ENCODE measurements at places on chromosomes 16 and 17.

- DNase-seq = no peak
Measured at GRCh38 chr16:55264949-55265348, 59.1 kb upstream of the IRX6 start.

GRCh38 chr16:30351001-30351441, 4.1 kb downstream of the CD2BP2 start:
- DNase-seq = no peak

DNA sequence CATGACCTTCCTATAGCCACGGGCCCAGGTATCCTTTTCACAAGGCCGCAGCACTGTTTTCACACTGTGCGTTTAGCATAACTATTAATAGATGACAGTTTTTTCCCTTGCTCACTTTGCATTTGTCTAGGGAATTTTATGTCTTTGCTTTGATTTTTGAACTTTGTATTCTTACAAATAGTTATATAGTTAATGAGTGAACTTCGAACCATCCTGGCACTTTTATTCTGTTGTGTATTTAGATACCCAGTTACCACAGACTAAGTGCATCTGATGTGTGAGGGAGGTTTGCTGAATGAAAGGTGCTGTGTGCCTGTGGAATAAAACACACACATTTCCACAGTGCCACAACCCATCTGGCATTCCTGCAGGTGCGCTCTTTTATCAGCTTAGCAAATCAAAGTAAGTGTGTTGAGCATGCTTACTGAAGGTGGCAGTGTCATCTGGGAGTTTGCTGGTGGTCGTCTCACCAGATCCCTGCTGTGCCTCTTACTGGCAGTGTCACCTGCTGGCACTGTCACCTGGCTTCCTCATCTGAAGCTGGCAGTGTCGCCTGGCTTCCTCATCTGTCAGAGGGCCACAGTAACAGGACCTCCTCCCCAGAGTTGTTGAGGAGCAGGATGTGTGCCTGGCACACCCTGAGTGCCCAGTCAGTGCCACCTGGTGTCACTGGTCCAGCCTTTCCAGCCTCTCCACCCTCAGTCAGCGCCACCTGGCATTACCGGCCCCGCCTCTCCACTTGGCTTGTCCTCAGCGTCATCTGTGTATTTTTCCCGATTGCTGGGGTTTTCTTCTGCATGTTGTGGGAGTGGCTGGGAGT, 37.6 kb downstream of the USP10 start:
- no peak for DNase-seq

DNA sequence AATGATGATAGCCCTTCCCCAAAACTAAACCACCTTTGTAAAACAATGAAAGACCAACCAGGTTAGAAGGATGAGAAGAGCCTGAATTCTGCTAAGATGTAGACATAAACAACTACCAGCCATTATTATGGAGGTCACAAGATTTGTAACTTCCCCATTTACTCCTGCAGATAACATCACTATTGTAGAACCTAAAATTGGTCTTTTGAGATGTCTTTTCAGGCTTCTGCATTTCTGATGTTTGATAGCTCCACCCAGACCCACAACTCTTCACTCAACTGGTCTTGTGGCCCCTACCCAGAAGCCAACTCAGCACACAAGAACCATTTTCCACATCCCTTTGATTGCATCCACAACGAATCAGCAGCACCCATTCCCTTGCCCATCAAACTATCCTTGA, 100.8 kb downstream of the TMEM132E start:
- no peak for DNase-seq

- DNase-seq = no peak
Measured at GRCh38 chr17:61294286-61294685, 105.4 kb upstream of the TBX2 start.

- no peak for DNase-seq
Measured at GRCh38 chr17:40830085-40830776, 7.8 kb upstream of the KRT10 start.

DNA sequence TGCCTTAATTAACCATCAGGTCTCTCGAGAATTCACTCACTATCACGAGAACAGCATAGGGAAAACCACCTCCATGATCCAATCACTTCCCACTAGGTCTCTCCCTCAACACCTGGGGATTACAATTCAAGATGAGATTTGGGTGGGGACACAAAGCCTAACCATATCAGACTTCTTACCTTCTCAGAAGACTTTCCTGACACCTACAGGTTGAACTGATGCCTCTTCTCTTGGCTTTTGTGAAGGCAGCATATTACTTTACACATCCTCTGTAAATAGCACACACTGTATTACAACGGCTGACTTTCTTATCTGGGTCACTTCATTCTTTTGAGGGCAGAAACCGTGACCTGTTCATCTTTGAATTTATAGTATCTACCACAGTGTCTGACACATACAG, 23.6 kb downstream of the BMERB1 start:
- no peak for DNase-seq

DNA sequence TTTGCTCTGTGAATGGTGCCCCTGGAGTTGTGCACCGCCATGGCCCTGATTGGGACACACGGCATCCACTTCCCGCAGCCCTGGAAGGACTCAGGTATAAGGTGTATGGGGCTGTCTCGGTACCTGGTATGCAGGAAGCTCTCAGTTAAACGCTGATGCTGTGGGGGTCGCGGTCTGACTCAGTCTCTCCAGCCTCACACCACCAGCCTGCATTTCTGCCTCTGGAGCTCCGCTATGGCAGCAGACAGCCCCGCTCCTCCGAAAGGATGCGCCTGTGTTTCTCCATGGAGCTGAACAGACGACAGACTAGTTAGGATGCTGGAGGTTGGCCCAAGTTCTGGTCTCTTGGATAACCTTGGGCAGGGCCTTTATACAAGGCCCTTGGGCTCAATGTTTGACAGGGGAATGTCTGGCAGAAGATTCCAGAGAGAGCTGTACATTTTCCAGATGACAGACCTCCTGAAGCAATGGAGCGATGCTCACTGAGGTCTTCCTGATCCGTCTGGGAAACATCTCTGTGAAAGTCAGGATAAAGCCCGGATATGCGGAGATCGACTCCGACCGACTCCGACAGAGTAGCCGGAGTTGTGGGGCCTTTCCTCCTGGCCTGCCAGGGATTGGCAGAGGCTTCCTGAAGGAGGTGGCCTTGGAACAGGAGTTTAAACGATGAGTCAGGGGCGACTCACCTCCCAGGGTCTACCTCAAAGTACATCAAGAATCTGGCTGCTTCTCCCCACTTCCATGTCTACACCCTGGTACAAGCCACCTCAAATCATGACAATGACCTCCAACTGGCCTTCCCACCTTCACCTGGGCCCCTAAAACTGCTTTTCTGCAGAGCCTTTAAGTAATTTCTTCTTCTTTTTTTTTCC, 21.9 kb upstream of the BCAR1 start:
- DNase-seq = no peak

DNA sequence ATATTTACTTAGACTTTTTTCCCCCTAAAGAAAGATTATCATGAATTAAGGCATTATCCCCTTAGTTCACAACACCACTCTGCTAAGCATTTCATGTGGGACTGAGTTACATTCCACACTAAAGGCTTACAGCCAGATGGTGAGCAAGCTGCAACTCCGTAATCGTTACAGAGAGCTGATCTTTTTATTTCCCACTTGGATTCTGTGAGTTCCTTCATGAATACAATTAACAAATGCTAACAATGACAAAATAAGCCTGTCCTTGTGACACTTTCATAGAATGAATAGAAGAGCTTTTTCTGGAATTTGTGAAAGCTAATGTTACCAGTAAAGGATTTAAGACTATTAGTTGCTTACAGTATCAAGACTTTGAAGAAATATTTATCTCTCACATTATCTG, 8.7 kb downstream of the OGFOD1 start:
- DNase-seq = no peak

All from GM10248 (cell line).